Pancreas (tissue), 10 donors: ENCODE measurements at places on chromosomes 6 and 20. TPM values are rescaled to one million over a fixed set of nuclear protein-coding genes. Genes with fewer than 3 reads are reported as not detected.

DNA sequence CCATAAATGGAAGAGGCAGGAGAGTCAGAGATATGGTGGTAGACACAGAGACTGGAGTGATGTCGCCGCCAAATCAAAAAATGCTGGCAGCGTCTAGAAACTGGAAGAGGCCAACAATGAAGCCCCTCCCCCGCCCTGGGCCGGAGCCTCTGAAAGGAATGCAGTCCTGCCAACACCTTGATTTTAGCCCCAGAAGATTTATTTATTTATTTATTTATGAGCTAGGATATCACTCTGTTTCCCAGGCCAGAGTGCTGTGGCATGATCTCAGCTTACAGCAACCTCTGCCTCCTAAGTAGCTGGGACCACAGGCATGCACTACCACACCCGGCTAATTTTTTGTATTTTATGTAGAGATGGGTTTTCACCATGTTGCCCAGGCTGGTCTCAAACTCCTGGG is 82.6 kb upstream of the CCDC167 start:
- no peak overlapping the region for H3K4me3 ChIP-seq
- H3K4me1 ChIP-seq, result no peaks in the 10 kb centered on the region
- no peak overlapping the region for H3K27ac ChIP-seq
- no peaks in the 10 kb centered on the region for H3K27me3 ChIP-seq
- peak; percentile 40 for DNase-seq

DNA sequence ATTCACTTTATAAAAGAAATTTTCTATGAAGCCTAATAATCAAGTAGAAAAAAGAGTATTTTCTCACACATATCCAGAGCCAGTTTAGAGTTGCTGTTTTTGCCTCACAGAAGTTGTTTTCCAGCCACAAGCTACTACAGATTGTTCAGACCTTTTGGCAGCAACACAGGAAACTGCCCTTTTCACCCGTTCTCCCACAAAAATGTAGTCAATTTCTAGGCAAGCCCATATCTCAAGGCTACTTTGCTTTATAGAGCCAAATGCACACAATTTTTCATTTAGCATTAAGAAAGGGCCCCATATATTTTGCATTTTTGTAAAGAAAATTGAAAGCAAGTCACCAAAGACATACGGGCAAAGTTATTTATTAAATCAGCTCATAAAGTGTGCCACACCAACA is 49.5 kb downstream of the EPB41L2 start:
- H3K36me3 ChIP-seq, result no peaks in the 10 kb centered on the region
- H3K4me1 ChIP-seq, result peaks cover 12% of the 10 kb centered on the region
- H3K4me3 ChIP-seq, result no peak overlapping the region
- no peak for DNase-seq

GRCh38 chr6:137217801-137218472 is 1.2 kb downstream of the IFNGR1 start:
- H3K4me3 ChIP-seq, result peak overlapping the region; percentile 87
- H3K27me3 ChIP-seq, result no peaks in the 10 kb centered on the region
- no peak for DNase-seq
- peaks cover 47% of the 10 kb centered on the region for H3K4me1 ChIP-seq

DNA sequence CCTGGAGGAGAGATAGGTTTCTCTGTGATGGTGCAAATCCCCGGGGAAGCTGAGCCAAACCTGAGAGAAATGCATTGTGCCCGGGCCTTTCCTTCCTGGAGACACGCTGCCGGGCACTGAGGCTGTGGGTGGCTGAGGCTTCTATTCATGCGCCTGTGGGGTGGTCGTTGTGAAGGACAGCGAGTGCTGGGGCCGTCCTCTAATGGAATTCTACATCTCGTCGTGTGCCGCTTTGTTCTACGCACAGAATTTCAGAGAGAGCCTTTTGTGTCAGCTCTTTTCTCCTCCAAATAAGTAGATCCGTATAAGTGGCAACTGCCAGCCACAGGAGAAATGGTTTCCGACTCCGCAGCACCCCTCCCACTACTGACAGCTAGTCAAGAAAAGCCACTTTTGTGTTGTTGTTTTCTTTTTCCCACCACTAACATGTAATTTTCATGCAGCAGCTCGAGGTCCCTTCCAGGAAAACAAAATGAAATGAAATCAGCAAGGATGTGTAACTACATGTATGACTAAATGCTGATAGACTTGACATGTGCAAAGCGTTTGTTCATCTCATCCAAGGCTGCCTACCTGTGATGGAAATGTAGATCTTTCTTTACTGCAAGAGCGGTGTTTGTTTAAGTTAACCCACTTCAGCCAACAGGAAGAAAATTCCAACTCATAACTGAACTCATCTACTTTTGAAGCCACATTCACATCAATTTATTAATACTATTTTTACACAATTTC is 26.4 kb upstream of the PXDC1 start:
- H3K4me1 ChIP-seq, result no peaks in the 10 kb centered on the region
- H3K36me3 ChIP-seq, result no peaks in the 10 kb centered on the region
- H3K27me3 ChIP-seq, result no peaks in the 10 kb centered on the region

DNA sequence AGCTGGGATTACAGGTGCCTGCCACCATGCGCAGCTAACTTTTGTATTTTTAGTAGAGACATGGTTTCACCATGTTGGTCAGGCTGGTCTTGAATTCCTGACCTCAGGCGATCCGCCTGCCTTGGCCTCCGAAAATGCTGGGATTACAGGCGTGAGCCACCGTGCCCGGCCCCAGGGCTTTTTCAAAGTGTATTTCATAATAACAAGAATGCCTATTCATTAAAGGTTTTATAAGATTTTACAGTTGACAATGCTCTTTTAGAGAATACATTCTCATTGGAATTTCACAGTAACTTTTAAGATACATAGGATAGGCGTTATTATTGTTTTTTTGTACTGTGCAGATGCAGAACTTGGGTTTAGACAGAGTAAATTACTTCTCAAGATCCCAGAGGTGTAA is 52.6 kb upstream of the PTPRK start:
- H3K36me3 ChIP-seq, result no peaks in the 10 kb centered on the region
- H3K4me3 ChIP-seq, result no peak overlapping the region
- H3K27me3 ChIP-seq, result no peaks in the 10 kb centered on the region
- no peak overlapping the region for H3K27ac ChIP-seq

- no peak overlapping the region for H3K27ac ChIP-seq
- no peaks in the 10 kb centered on the region for H3K27me3 ChIP-seq
- no peaks in the 10 kb centered on the region for H3K36me3 ChIP-seq
These were observed 62.0 kb upstream of the HIVEP1 start for GRCh38 chr6:11950109-11950508.

DNA sequence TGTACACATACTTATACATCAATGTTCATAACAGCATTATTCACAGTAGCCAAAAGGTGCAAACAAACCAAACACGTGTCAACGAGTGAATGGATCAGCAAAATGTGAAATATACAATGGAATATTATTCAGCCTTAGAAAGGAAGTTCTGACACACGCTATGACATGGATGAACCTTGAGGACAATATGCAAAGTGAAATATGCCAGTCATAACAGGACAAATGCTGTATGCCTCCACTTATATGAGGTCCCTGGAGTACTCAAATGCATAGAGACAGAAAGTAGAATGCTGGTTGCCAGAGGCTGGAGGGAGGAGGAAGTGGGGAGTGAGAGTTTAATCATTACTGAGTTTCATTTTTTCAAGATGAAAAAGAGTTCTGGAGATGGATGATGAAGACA is 37.8 kb upstream of the IGF2R start:
- H3K36me3 ChIP-seq, result no peaks in the 10 kb centered on the region
- H3K27me3 ChIP-seq, result no peaks in the 10 kb centered on the region
- H3K4me3 ChIP-seq, result no peak overlapping the region
- no peak for DNase-seq
- H3K27ac ChIP-seq, result no peak overlapping the region
- H3K4me1 ChIP-seq, result no peaks in the 10 kb centered on the region

- no peak overlapping the region for H3K27ac ChIP-seq
- DNase-seq, result no peak
- H3K36me3 ChIP-seq, result no peaks in the 10 kb centered on the region
- H3K27me3 ChIP-seq, result no peaks in the 10 kb centered on the region
These were observed 97.5 kb downstream of the PFDN4 start for GRCh38 chr20:54305421-54305820.

DNA sequence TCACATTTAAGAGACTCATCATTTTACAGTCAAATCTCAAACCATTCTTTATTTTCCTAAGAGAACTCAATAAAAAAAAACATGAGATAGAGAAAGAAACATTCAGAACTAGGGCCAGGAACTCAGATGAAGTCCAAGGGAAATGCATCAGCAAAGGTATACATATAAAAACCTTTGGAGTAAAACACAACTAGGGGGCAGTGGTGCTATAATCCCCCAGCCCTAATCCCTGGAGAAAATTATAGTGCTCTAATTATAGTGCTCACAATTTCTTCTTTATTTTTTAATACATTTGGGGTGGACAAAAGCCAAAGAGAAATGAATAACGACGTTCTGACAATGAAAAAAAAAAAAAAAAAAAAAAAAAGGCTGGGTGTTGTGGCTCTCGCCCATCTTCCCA is 100.6 kb upstream of the EMILIN3 start:
- no peak for DNase-seq
- H3K4me3 ChIP-seq, result no peak overlapping the region
- no peaks in the 10 kb centered on the region for H3K27me3 ChIP-seq
- peaks cover 11% of the 10 kb centered on the region for H3K4me1 ChIP-seq
- no peak overlapping the region for H3K27ac ChIP-seq
- H3K36me3 ChIP-seq, result no peaks in the 10 kb centered on the region

DNA sequence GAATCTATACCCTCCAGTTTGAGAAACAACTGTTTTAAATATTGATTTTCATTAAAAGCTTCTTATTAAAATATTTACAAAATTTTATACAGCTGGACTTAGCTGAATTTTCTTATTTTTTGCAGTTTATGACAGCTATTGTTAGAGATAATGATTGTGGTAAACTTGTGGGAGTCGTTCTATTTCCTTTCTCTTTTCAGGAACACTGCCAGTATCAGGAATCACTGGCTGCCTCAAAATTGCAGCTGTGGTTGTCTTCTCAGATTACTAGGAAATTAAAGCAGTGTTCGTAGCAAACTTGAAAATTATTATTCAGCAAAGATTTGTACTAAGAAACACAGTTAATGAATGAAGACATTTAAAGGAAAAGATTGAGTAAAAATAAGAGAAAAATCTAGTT is 311.0 kb downstream of the CENPW start:
- H3K27ac ChIP-seq, result no peak overlapping the region
- no peaks in the 10 kb centered on the region for H3K27me3 ChIP-seq
- H3K36me3 ChIP-seq, result no peaks in the 10 kb centered on the region

DNA sequence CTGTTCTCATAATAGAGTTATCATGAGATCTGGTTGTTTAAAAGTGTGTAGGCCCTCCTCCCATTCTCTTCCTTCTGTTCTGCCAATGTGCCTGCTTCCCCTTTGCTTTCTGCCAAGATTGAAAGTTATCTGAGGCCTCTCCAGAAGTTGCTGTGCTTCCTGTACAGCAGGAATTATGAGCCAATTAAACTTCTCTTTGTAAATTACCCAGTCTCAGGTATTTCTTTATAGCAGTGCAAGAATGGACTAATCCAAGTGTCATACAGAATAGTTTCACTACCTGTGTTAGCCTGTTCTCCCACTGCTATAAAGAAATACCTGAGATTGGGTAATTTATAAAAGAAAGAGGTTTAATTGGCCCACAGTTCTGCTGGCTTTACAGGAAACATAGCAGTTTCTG is 100.0 kb downstream of the CD24 start:
- H3K27ac ChIP-seq, result no peak overlapping the region
- no peak for DNase-seq
- peaks cover 5% of the 10 kb centered on the region for H3K4me1 ChIP-seq
- H3K27me3 ChIP-seq, result no peaks in the 10 kb centered on the region
- no peak overlapping the region for H3K4me3 ChIP-seq
- H3K36me3 ChIP-seq, result no peaks in the 10 kb centered on the region

DNA sequence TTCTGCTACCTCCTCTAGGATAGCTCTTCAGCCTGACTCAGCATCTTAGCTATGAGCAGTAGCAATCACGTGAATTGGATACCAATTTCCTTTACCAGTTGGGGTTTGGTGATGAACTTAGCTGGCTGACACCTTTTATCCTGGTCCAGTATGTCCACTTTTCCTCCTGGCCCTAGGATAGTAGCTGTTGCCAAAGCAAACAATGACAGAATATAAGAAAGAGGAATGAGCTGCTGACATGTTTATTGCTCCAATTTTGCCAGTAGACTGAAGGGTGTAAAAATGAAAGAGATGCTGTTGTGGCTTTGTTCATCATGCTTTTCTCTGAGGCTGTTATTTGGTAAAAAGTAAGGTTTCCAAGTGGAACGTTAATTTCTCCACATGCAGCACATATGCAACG is 168.3 kb upstream of the JAG1 start:
- no peaks in the 10 kb centered on the region for H3K36me3 ChIP-seq
- no peak for DNase-seq
- no peaks in the 10 kb centered on the region for H3K4me1 ChIP-seq
- H3K27me3 ChIP-seq, result no peaks in the 10 kb centered on the region

GRCh38 chr20:19750907-19751636 is 7.0 kb upstream of the RIN2 start:
- H3K27ac ChIP-seq, result peak overlapping the region; percentile 48
- no peaks in the 10 kb centered on the region for H3K4me1 ChIP-seq
- no peak overlapping the region for H3K4me3 ChIP-seq

DNA sequence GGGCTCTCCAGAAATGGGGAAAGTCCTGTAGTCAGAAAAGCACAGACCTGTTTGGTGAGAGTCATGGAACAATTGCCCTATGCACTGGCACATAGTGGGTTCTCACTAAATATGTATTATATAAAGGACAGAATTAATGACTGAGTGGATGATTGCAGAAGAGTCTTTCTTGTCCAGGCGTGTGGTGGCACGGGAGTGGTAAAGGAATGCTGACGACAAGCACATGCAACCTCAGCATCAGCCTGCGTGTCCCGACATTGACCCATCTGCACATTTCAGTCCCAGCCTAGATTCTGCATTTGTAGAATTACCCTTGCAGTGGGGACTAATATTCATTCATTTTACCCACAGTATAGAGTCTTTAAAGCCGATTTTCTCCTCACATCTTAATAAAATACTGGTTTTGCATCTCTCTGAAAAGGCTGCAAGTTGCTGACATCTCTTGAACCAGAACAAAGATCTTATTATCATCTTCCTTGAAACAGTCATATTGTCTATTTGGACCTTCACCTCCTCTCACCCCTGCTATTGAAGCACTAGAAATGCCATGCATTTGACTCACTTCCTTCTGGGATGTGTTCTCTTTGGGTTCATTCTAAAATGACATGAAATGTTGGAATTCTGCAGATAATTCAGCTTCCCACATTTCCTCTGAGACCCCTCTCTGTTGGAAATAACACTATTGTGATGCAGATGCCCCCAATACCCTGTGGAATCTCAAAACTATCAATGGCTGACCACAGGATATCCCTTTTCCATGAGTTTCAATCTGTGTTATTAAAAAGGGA is 883.6 kb upstream of the FLRT3 start:
- no peaks in the 10 kb centered on the region for H3K36me3 ChIP-seq
- no peak overlapping the region for H3K27ac ChIP-seq
- no peaks in the 10 kb centered on the region for H3K27me3 ChIP-seq
- no peak for DNase-seq
- no peaks in the 10 kb centered on the region for H3K4me1 ChIP-seq

- no peaks in the 10 kb centered on the region for H3K4me1 ChIP-seq
- H3K4me3 ChIP-seq, result no peak overlapping the region
- no peak overlapping the region for H3K27ac ChIP-seq
- no peaks in the 10 kb centered on the region for H3K36me3 ChIP-seq
- no peak for DNase-seq
- H3K27me3 ChIP-seq, result no peaks in the 10 kb centered on the region
These were observed 24.4 kb downstream of the DYNLT1 start for GRCh38 chr6:158619922-158620801.

Gene SULF2
- 6.4 TPM for total RNA-seq

Gene DDO
- total RNA-seq, result 2.1 TPM

Gene WFDC10B
- total RNA-seq, result not detected

Gene PRRC2A
- total RNA-seq, result 77.8 TPM

Gene ULBP3
- 0.75 TPM for total RNA-seq

Gene HS3ST5
- not detected for total RNA-seq

Gene EGFL8
- total RNA-seq, result 4.6 TPM

Gene BPIFB2
- total RNA-seq, result 0.16 TPM

Gene TTBK1
- total RNA-seq, result 0.19 TPM
